Thoracic aorta (tissue), 2 donors: ENCODE measurements at places on chromosomes 6 and 20. TPM values are rescaled to one million over a fixed set of nuclear protein-coding genes. Genes with fewer than 3 reads are reported as not detected.

TREM2 gene
- 9.8 TPM for total RNA-seq

MAK gene
- 0.63 TPM for total RNA-seq

APOBEC2 gene
- not detected for total RNA-seq

DDX27 gene
- total RNA-seq = 35.9 TPM

MUCL3 gene
- 13.8 TPM for total RNA-seq

TSHZ2 gene
- total RNA-seq = 32.6 TPM

TULP4 gene
- total RNA-seq = 189 TPM

DNA sequence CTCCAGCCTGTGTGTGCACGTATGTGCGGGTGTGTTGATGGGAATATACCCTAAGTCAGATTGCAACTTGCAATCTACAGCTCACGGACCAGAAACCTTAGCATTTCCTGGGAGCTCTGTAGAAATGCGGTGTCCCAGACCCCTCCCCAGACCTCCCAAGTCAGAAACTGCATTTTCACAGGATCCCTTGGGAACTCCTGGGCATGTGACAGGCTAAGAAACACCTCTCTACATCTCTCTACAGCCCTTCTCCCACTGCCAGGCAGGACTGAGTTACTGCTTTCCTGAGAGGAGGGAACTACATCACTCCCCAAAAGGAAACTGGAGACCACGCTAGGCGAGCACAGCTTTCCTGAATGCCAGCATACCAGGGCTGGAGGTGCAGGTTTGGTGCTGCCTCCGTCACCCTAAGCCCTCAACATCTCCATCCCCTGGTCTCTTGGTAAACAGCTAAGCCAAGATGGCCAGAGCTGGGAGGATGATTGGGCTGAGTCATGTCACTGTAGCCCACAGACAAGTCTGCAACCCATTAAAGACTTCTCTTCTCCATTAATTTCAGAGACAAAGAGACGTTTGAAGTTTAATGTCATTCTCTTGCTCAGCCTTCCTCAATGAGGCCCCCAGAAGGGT is 194.4 kb downstream of the BMP7 start:
- DNase-seq = no peak

DNA sequence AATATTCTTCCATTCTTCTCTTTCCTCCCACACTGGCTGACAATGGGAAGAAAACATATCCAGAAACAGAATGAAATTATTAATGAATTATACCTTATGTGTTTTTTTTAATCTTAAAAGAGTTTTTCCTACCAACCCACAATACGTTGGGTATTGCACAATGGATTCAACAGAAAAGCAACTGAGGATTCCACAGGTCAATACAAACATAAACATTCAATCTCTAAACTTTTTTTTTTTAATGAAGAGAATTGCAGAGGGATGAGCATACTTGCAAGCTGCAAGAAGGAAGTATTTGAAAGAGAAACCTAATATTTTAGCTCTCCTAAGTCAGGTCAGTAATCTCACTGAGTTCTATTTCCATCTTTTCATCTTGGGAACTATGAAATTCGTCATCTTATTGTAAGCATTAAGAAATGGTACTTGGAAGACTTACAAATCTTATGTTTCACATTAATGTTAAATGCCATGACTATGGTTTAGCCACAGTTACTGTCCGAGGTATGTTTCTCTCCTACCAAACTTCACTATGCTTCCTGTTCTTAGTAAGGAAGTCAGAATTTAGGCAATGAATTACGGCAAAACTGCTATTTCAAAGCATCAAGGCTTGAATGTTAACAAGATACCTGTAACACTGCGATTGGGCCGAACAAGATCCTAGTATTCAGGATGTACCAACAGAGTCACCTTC is 100.8 kb downstream of the HIVEP2 start:
- DNase-seq = no peak

GRCh38 chr20:8005575-8006366 is 13.8 kb downstream of the TMX4 start:
- no peak for DNase-seq

- peak; percentile 34 for DNase-seq
Observed at GRCh38 chr20:13995086-13995665, at the start of gene MACROD2. TSS of gene MACROD2 (plus strand) at chr20:13995516.

DNA sequence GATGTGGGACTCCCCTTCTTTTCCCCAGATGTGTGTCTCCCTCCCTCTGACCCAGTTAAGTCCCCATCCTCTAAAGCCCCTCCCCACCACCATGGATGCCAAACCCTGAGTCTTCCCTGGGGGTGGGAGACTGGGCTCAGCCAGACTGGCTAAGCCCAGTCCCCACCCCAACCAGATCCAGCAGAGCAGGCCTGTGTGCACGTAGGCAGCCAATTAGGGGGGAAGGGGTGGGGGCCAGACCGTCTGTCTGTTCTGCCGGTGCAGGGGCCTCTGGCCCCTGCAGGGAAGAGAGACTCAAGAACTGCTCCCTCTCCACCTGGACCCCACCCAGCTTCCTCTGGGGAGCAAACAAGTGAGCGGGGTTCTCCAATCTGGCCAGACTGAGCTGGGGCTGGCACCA is 605 bp downstream of the COX4I2 start:
- DNase-seq = no peak
